HCEC 1CT (cell line): ENCODE measurements at places on chromosomes 1 and 21.

DNA sequence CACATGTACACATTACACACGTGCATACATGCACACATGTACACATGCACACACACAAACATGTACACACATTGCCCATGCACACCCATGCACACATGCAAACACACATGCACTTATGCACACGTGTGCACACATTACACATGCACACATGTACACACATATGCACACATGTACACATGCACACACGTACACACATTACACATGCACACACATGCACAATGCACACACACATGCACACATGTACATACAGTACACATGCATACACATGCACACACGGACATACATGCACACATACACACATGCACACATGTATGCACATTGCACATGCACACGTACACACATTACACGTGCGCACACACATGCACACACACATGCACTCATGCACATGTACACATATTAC lies 95.3 kb upstream of the TTC34 start:
- no peak for DNase-seq

DNA sequence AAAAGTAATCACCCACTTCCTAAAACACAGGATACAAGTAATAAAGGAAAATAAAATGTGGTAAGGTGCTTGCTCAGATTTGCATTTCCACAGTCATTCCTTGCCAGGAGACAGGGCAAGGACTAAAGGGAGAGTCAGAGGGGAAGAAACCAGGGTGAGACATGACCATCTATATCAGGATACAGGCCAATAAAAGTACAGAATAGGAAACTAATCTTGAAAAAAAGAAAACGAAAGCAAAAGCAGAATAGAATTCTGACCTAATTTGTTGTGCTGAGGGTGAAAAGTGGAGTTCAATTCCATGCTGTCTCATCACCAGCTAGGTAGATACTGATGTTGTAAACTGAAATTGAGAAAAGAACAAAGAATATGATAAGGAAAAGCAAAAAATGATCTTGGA lies 27.3 kb downstream of the JMJD4 start:
- DNase-seq, result no peak

- DNase-seq, result no peak
These were observed 23.0 kb upstream of the ITLN1 start for GRCh38 chr1:160907976-160908375.

DNA sequence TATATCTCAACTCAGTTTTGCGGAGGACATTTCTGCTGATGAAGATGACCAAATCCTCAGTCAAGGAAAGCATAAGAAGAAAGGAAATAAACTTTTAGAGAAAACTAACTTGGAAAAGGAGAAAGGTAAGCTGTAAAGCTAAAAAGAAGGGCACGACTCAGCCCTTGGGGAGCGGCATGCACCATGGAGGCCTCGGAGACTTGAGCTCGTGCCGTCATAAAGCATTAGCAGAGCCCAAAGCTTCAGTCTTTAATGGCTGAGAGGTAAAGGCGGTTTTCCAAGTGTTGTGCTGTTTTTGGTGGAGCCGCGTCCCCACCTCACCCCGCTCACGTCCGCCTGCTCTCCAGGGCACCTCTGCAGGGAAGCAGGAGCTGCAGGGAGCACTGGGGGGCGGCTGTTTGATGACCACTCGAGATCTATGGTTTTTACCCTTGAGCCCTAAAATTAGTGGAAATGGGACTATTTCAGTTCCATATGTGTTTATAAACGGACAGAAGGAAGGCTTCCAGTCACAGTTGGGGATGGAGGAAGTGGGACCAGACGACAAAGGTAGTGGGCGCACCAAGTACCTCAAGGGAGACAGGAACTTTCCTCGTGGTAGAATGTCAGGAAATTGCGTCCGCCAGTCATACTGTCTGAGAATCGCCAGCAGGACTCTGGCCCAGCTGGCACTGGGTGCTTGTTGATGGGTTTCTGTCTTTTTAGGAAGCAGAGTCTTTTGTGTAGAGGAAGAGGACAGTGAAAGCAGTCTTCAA lies 27.6 kb downstream of the RRP1B start:
- DNase-seq, result no peak

DNA sequence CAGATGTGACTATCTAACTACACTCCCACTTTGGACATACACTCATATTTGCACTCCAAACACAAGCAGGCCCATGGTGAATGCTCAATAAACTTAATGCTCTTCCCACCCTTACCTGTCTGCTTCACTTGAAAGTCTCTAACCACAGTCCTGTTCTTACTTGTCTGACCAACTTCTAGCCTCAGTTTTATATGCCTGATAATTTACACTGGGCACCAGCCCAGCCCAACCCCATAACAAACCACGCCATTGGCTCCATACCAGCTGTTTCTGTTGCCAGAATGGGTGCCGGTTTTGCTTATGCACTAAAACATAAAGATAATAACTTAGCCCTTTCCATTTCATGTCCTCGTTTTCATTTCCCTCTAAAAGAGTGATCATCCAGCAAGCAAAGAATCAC lies 395.4 kb downstream of the NTNG1 start:
- no peak for DNase-seq

DNA sequence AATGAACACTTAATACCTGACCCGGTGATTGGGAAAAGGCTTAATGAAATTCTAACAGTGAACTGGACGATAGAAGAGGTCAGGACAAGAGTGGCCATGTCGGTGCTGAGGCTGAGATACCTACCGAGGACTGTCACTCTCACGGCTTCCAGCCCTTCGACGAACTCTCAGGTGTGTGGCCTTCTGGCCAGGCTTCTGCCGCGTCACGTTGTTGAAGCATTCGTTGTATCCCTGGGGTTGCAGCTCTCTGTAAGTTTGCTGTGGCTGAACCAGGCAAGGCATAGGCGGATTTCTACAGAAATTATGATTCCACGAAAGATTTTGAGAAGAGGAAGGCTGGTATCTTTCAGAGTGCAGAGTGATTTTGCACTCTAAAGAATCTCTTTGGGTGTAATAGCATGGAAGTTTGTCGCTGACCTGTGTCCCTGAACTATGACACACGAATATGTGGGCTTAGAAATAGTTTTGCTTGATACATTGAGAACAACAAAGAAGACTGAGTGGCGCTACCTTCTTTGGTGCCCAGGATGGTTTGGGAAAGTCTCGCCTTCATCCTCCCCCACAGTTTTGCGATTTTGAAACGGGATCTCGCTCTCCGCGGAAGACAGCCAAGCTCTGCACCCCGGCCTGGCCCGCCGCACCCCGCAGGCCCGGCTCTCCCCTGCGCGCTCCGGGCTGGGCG lies 403 bp upstream of the EPHX4 start:
- DNase-seq, result no peak

DNA sequence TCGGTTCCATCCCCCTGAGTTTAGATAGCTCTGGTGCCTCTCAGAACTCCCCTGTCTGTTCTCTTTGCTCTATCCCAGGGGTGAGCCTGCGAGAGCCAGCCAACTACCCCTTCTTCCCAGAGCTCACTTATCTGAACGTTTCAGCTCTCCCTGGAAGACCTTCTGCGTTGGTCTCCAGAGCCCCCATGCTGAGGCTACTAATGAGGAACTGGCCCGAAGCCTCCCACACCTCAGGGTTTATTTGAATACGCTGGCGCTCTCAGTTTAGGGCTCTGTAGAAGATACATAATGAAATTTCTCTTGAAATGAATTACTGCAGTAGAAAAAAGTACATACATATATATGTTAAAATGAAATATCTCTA lies 43.5 kb downstream of the TCEANC2 start:
- no peak for DNase-seq

- no peak for DNase-seq
These were observed 11.5 kb downstream of the HIPK1 start for GRCh38 chr1:113940365-113941244.

DNA sequence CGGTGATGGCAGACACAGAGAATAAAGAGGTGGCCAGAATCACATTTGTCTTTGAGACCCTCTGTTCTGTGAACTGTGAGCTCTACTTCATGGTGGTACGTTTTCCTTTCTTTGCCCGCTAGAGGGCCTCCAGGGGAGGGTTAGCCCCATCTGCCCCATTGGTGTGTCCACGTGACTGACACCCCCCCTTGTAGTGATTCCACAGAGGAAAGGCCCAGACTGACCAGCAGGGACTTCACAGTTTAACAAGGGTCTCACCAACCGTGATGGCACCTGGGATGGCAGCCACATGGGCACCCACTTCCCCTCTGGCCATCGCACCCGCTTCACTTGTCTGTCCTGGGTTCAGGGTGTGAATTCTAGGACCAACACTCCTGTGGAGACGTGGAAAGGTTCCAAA lies 22.3 kb upstream of the SARS1 start:
- DNase-seq, result no peak

DNA sequence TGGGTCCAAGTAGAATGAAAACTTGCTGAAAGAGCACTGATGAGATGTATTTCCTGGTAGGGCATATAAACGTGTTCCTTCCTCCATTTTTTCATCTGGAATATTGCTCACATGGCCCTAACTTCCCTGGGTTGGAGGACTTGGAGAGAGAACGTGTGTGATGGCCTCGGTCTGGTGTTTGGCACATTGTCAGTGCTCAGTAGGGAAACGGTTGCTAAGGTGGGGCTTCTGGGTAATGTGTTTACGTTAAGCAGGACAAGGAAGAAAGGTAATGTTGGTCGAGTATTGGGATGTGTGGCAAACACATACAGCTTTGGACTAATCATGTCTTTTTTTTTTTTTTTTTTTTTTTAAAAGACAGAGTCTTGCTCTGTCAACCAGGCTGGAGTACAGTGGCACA lies 6.2 kb downstream of the TTF2 start:
- DNase-seq, result no peak

DNA sequence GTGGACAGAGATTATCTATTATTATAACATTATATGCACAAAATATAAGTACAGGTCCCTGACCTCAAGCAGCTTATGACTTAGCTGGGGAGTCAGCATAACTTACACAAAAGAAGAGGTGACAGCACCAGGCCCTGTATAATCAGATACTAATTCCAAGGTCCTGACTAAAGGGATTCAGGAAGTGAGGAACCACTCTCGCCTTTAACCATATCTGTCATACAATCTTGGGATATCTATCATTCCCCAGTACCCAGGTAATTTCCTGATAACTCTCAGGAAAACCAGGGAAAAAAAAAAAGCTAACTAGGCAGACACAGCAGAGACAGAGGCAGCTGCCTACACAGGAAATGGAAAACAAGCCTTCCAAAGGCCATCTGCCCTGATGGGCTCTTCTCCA lies 78.5 kb upstream of the CAMK1G start:
- peak; percentile 71 for DNase-seq

GRCh38 chr21:23522751-23523150 lies 2084.5 kb downstream of the MRPL39 start:
- no peak for DNase-seq

DNA sequence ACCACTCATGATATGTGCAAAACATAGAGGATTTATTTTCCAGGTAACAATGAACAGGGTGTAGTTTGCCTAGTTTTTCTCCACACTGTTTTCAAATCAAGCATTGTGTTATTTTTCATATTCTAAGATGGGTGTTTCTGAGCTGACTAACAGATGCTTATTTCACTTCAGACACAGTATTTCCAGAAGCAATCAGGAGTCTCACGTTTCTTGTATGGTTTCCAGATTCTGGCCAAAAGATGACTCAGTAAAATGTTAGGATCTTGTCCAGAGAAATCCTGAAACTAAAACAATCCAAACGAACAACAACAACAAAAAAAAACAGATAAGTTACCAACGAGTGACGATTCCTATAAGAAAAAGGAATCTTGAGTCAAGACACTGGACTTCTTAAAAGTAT lies 5.3 kb downstream of the UTS2 start:
- DNase-seq, result peak; percentile 60

DNA sequence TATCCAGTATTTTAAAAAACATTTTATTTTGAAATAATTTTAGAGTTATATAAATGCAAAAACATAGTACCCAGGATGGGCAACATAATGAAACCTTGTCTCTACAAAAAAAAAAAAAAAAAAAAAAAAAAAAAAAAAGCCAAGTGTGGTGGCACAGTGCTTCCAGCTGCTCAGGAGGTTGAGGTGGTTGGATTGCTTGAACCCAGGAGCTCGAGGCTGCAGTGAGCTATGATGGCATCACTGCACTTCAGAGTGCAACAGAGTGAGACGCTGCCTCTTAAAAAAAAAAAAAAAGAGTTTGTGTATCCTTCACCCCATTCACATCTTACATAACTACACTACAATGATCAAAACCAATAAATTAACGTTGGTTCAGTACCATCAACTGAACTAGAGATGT lies 115.6 kb upstream of the KIF26B start:
- DNase-seq, result no peak

DNA sequence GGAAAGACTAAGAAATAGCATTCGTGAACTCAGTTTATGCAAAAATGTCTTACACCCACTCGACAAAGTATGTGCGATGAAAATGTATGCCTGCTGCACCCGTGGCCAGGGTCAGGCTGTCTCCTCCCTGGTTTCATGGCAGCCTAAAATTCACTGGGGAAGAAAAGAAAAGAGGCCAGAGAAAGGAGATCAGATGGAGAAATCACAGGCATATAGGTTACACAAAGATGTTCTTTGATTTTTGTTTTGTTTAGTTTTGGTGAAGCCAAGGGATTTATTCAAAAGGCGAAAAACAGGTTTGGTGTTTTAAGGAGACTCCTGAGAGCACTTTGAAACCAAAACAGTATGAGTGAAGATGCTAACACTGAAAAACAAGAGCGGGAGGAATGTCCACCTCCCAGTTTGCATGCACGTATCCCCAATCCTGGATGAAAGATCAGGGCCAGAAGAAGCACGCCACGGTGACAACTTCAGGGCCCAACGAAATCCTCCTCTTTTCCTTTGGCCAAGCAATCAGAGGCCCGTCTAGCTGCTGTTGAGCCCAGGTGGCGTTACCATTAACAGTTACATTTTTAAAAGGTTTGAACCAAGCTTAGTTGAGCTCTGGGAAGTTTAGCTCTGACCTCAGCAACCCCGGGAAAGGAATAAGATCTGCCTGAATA lies 992 bp upstream of the SSX2IP start:
- DNase-seq, result no peak

DNA sequence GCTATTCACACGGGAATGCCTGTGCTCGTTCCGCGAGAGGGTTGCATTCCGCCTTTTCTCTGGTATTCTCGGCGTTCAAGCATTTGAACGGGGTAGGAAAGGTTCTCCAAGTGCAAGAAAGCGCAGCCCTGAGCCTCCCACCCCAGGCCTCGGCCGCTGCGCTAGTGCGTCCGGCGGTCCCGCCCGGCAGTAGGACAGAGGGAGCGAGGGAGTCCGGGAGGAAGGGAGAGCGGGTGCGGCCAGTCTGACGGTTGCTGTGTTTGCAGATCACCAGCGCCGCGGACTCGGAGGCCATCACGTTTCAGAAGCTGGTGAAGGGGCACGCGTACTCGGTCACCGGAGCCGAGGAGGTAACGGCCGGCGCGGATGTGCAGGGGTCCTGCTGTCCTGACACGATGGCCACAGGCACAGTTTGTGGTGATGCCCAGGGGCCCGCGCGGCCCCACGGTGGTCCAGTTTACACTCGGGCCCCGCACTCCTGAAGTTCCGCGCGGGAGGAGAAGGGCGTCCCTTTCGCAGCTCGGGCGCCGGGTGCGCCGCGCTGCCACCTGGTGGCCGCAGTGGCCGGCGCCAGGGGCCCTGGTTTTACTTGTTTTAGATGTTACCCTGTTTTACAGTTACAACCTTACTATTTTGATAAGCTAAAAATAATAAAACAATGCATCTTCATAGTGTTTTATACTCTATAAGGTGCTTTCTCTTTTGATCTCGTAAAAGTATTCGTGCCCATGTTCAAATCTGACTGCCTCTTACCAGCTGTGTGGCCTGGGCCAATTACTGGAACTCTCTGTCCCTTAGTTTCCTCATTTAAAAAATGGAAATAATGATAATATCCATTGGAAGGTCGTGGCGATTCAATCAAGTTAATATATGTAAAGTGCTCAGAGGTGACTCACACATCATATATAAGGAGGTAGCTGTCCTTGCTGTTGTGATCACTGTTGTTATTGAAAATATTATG lies 36.7 kb downstream of the CAPN2 start:
- DNase-seq, result peak; percentile 40

- no peak for DNase-seq
These were observed 14.5 kb downstream of the SLC6A17 start for GRCh38 chr1:110164725-110165350.
